Naive B cell (primary cell): ENCODE measurements at places on chromosomes 2 and 18.

DNA sequence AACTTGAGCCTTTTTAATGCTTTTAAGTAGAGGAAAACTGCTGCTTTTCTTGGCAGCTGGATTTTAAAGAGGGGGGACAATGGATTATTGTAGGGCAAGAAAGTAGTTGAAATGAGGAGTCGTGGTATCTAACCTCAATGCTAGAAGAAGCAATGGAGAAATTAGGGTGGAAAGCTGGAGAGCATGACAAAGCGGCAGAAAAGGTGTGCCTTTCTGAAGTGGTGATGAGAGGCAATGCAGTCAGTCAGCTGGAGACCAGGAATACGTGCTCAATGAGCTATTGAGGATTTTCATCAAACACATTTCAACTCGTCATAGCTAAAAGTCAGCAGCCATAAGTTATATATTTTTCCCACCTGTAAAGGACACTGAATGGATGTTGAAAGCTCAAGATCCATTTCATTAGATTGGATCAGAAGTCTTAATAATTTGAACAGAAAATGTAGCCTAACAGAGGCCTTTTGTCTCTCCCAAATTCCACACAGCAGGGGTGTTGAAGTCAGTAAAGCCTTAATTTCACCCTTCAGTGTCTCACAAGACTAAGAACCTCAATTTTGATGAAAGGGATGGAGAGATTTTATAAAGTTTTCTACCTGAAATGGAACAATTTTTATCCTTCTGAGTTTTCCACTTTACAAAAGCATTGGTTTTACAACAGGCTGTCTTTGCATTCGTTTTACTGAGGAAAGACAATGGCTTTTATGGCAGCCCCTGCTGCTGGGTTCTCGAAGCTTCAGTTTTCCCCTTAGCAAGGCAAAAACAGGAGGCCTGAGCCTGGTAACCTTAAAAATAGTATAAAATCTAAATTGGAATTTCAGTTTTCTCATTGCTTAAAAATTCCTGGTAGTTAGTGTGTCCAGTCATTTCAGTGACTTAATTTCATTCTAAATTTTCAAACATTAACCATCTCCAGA, 131.1 kb downstream of the CCDC102B start:
- DNase-seq: no peak

DNA sequence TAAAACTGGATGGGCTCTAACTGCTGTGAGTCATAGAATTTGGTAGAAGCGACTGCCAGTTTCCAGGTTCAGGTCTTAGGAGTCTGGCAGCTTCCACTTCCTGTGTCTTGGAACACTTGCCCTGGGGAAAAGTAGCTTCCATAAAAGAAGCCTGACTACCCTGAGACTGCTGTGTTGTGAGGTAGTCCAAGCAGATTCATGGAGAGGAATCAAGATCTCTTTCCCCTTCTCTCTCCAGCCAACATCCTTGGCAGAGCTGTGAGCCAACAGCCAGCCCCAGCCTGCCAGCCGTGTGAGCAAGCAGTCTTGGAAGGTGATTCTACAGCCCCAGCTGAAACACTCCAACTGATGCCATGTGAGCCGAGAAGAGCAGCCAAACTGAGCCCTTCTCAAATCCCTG, 33.7 kb downstream of the SLC20A1 start:
- no peak for DNase-seq

- DNase-seq: no peak
These were observed 18.1 kb upstream of the SNTG2 start for GRCh38 chr2:932320-933115.

- DNase-seq: no peak
These were observed 112.2 kb downstream of the TRIB2 start for GRCh38 chr2:12828980-12829379.

GRCh38 chr2:166831930-166832329, 56.4 kb upstream of the XIRP2 start:
- DNase-seq: no peak

DNA sequence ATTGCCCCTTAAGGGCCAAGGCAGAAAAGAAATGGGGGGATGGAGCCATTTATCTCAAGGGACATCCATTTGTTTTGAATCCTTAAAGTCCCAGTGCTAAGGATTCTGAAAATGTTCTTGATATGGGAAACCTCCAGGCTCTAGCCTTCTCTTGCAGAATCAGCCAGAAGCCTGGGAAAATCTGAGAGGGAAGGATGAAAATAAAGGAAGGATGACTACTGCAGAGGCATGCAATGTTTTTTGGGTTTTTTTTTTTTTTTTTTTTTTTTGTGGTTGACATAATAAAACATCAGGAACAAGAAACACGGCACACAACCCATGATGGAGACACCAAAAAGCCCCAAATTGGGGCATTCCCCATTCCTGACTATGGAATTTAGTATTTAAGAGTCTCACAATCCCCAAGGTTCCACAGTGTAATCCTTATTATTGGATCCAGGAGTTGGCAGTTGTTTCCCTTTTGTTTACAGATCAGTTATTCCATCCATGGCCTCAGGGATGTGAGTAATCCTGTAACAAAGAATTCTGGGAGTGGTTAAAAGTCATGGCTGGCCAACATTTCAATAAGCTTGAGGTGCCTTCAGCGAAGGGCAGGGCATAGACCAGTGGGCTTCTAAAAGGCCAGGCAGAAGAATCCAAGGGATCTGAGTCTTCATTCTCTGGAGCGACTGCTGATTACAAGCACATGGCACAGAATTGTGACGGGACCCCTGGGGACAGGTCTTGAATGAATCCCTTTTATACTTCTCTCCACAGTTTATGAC, 337.5 kb downstream of the GULP1 start:
- no peak for DNase-seq

GRCh38 chr2:9463698-9464034, 10.7 kb upstream of the IAH1 start:
- DNase-seq: no peak

DNA sequence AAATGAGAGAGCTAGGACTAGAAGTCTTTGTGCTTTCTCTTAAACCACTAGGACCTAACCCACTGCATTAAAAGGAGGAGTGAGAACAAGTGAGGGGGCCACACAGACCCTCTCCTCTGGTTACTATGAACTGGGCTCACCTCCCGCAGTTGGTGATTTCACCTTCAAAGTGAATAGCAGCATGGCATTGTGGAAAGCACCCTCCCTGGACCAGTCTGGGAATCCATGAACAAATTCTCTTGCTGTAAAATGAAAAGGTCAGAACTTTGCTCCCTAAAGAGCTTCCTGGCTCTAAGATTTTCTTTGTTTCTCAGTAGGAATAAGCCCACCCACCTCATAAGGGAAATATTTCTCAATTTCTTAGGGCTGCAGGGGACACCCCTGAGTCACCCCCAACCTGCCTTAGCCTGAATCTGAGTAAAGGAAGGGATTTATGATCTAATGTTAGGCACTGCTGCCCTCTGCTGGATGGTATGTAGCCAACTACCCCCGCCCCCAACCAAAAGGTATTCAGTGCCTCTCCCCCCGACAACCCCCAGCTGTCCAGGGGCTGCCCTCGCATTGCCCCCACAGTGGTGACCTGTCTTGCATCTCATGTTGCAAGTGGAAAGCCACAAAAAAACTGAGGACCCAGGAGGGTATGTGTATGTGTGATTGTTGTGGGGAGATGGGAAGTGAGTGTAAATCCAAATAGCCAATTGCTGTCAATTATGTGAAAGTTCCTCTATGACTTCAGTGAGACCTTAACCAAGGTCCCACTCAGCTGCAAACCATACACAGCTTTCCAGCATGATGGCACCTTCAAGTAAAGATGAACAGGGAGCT, 230.9 kb upstream of the SLC14A2 start:
- DNase-seq: peak; percentile 54
